ENCODE measurements at places on chromosomes 2 and 18.

- no peak for DNase-seq
These were observed 375.9 kb upstream of the ACVR2A start for GRCh38 chr2:147468963-147469362.

GRCh38 chr2:132522901-132523300 is 106.3 kb downstream of the GPR39 start:
- no peak for DNase-seq

GRCh38 chr2:188819792-188820191 is 154.4 kb upstream of the COL3A1 start:
- DNase-seq, result no peak

- DNase-seq, result no peak
These were observed 454.7 kb upstream of the CWC22 start for GRCh38 chr2:180461761-180462160.

GRCh38 chr18:63301434-63301833 is 18.1 kb downstream of the BCL2 start:
- no peak for DNase-seq

GRCh38 chr2:216306868-216307267 is 65.4 kb downstream of the MARCHF4 start:
- no peak for DNase-seq

- no peak for DNase-seq
These were observed 4.9 kb upstream of the XPO1 start for GRCh38 chr2:61543062-61543461.

DNA sequence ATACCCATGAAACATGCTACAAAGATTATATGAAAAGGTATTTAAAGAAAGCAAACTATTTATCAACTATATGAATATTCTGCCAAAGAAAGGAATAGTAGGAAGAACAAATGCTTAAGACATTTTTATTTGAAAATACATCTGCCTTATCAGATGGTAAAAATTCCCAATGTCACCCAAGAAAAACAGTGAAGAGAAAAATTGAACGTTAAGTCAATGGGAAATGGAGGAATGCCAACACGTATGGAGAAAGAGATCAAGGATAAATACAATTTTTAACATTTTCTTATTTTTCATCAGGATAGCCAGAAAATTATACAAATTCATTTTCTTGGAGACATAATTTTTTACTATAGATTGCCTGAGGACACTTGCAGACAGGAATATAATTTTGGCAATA is 394.2 kb downstream of the ZEB2 start:
- no peak for DNase-seq

GRCh38 chr18:57981308-57982028 is 62.6 kb upstream of the NEDD4L start:
- DNase-seq, result no peak

GRCh38 chr2:240507778-240508251 is 50.0 kb downstream of the ANKMY1 start:
- DNase-seq, result no peak

- no peak for DNase-seq
These were observed 54.7 kb upstream of the TCF7L1 start for GRCh38 chr2:85078536-85078935.

DNA sequence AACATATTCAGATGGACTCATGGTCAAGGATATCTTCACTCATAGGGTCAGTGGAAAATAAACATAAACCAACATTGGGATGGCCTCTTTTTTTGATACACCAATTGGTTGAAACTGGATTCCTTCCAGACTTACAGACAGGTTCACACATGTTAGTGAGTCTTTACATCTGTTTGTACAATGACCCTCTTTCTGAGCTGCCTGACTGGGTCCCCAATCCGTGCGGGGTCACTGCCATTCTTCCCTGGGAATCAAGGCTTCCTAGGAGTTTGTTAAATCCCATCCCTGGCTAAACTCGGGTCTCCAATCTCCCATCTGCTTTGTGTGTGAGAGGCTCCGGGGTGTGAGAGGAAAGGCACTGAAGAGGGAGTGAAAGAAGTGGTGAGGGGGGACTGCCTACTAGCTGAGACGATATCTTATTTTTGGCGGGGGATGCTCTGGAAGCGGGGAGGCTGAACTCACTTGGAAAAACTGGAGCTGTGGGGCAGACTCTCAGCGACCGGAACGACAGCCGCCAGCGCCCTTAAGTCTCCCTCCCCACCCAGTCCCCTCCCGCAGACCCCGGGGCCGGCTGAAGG is 487 bp downstream of the STARD6 start:
- DNase-seq, result no peak

DNA sequence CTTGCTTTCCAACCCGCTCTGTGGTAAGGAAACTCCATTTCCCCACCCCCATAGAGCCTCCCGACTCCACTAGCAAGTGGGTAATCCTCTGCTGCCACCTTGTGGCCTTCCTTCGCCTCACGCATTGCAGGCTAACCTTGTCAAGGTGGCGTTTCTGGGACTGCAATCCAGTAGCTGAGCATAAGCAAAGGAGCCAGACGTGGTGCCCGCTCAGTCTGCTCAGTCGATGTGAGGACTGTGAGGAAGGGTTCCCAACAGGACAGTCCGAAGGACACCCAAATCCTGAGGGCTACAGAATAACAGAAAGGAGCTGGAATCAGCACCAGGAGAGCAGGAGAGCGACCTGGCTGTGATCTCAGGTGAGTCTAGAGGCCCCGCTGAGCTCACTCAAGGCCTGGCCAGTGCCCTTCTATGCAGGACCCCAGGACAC is 144.2 kb downstream of the SUCLG1 start:
- peak; percentile 72 for DNase-seq

GRCh38 chr2:25711675-25712354 is 38.4 kb upstream of the DTNB start:
- no peak for DNase-seq

GRCh38 chr2:128271911-128272600 is 46.6 kb downstream of the HS6ST1 start:
- DNase-seq, result no peak

GRCh38 chr18:37264956-37265355 is 300.6 kb downstream of the CELF4 start:
- DNase-seq, result no peak

GRCh38 chr2:74232426-74232825 is 34.0 kb downstream of the MTHFD2 start:
- DNase-seq, result no peak

DNA sequence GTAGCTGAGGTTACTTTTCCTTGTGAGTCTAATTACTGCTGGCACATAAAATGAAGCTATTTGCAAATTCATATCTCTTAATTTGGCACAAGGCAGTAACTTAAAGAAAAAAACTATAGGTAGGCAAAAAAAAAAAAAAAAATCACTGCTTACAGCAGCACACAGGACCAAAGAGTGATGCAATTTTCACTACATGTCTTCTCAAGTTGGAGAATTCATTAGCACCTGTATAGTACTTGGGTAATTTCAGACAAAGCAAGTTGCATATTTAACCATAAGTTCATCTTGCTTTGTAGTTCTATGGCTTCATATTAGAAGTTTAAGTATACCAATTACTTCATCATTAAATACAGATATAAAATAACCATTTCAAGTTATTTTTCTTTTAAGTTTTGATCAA is 33.7 kb upstream of the RBBP8 start:
- no peak for DNase-seq

DNA sequence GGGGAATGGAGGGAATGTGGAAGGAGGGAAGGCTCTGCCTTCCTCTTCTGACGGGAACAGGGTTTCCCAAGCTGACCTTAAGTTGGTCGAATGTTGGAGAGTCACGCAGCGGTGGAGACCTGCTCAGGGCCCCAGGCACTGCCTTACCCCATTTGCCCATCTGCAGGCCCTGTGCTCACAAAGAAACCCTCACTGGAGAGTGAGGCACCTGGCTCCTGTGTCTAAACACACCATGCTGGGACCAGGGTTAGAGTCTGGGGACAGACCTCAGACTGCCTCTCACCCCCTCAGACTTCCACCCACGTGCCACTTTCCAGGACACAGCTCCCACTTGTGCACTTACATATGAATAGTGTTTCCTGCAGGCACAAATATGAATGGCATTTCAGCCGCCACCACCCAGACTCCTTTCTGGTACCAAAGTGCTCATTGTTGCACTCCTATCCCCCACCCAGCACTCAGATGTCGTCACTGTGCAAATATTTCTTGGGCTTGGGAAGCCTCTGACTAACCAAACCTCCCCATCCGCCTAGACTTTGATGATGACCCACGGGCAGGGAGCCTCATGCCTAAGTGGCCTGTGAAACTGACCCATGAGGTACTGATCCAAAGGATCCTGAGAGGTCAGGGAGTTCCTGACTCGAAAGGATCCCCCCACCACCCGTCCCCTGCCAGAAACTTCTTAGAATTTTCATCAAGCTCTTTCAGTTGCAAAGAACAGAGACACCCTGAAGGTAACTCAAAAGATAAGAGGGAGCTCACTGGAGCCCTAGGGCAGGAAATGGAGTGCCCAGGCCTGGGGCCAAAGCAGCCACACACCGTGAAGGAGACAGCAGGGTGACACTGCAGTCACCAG is 78.3 kb downstream of the STPG4 start:
- DNase-seq, result no peak

GRCh38 chr2:117917223-117917917 is 96.5 kb downstream of the CCDC93 start:
- DNase-seq, result no peak

Measured in T-helper 2 cell (primary cell).